ENCODE measurements at places on chromosomes 3 and 15.

GRCh38 chr3:22360970-22361369 is 610.0 kb upstream of the ZNF385D start:
- DNase-seq, result no peak

DNA sequence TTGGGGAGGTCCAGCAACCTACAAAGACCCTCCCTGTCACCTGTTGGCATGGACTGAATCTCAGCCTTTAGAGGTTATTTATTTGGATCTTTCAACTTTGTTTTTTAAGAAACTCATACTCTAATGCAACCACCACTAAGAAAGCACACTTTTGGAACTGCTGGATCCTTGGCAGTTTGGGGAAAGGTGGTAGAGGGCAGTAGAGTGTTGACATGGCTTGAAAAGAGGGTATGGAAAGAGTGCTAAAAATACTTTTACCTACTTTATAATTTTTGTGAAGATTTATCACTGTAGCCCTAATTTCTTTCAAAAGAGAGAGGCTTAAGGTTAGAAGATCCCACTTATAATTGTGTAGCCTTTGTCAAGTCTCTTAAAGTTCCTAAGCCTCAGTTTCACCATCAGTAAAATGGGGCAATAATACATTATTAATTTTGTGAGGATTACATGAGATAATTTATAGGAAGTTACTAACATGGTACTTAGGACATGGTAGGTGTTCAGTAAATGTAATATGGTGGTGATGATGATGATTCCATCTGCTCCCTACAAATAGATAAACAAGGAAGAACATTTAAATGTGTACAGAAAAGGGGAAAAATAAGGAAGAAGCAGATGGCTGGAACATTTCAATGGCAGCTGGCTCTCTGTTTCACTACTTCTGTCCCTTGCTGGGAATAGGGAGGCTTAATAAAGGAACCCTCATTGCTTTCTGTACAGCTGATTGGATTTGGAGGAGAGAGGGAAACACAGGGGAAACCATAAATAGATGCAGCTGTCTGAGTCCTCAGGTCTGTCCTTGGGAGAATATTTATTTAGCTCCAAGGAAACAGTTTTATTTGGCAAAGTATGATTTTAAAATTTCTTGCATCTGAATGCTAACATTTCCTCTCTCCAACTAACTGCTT is 208.4 kb upstream of the ADAMTS9 start:
- no peak for DNase-seq

- DNase-seq, result no peak
Measured at GRCh38 chr3:169243579-169243978, 419.9 kb downstream of the MECOM start.

- no peak for DNase-seq
Measured at GRCh38 chr3:181534781-181535221, 176.9 kb upstream of the SOX2 start.

DNA sequence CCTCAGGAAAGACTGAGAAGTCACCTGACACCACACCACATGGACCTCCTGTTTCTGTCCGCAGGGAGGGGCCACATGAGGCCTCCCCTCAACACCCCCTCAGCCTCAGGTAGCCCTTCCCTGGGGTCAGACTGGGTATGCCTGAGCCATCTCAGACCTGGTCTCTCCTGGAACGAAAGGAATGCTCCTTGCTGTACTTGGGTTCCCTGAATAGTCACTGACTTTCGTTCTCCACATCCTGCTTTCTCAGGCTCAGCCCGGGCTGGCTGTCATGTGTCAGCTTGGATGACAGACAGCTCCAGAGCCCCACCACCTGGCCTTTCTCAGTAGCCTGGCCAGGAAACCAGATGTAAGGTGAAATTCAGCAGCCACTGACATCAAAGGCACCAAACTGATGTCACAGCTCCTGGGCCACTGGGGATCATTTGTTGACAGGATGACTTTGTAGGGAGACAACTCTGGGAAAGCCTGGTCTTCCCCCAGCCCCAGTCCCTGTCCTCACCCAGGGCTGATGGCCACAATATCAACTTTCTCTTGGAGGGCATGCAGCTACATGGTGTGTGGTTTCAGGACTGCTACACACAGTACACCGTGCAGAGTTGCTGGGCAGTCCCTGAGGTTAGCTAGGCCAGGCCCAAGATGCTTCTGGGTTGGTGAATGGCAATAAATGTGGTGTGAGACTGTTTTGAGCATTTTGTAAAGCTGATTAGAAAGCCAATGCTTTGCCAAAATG is 141.4 kb upstream of the MRPS22 start:
- no peak for DNase-seq

- no peak for DNase-seq
Measured at GRCh38 chr3:88114878-88115549, 34.7 kb upstream of the C3orf38 start.

DNA sequence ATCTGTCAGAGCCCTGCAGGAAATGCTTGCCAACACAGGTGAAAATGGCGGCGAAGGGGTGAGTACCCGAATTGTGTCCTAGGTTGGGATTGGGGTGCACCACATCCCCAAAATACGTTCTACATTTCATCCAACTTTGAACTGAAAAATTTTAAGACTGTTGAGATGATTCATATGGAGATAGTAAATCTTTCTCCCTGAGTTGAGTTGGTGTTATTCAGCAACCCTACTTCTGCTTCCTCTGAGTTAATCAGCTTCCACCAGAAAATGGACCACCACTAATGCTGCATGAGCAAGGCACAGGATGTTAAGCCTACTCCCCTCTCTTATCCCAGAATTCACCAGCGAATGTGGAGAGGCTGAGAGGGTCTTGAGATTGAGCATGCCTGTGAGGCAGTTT is 192.9 kb downstream of the RYR3 start:
- DNase-seq, result no peak

All from CD8-positive, alpha-beta T cell (primary cell).